ENCODE measurements at places on chromosomes 12 and 14.

GRCh38 chr12:30580344-30580743, 115.3 kb downstream of the IPO8 start:
- DNase-seq, result no peak

DNA sequence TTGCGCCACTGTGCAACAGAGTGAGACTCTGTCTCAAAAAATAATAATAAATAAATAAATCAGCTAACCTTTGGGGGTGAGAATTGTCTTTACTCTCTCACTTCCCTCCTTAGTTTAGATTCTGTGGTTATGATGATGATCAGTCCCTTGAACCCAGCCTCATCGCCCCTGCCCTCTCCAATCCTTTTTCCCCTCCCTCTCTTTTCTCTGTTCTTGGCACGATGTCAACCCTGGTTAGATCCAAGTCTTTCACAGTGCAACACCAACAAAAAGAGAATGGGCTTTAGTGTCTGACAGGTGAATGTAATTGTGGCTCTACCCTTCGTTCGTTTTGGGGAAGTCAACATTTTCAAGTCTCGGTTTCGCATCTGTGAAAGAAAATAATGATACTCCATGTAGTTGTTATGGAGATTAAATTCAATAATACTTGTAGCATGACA, 59.0 kb downstream of the NTN4 start:
- no peak for DNase-seq

- no peak for DNase-seq
Observed at GRCh38 chr14:56844406-56845002, 34.2 kb upstream of the OTX2 start.

GRCh38 chr12:105036937-105037649, 47.2 kb downstream of the ALDH1L2 start:
- DNase-seq, result no peak

DNA sequence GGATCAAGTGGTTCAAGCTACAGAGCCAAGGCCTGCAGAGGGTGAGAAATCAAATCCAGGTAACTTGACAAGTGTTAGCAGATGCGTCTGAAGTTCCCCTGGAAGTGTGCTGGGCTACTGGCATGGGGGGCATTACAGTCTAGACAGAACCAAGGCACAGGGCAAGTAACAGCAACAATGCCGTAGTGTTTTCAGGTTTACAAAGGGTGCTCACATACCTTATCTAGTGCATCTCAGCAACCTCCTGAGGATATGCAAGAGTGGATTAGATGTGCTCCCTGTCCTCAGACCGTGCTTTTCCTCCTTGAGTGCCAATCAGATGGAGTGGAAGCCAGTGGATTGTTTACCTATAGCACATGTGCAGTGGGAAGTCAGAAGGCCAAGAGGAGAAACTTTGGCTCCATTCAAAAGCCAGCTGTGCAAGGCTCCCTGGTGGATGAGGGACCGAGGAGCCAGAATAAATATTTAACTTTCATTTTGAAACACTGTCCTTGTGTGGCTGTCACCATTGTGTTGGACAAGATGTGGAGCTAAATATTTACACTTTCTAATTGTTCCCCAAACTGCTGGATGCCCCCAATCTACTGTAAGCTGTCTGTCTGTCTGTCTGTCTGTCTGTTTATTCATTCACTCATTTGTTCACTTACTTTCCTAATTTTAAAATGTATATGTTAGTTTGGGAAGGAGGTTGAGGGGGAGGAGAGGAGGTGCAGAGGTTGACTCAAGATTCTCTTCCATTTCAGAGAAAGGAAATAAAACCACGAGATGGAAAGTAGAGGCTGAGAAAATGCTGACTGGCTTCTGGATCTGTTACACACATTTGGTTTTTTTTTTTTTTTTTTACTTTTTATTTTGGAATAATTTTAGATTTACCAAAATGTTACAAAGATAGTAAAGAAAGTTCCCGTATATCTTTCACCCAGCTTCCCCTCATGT, 184.0 kb upstream of the PARP11 start:
- DNase-seq, result no peak

DNA sequence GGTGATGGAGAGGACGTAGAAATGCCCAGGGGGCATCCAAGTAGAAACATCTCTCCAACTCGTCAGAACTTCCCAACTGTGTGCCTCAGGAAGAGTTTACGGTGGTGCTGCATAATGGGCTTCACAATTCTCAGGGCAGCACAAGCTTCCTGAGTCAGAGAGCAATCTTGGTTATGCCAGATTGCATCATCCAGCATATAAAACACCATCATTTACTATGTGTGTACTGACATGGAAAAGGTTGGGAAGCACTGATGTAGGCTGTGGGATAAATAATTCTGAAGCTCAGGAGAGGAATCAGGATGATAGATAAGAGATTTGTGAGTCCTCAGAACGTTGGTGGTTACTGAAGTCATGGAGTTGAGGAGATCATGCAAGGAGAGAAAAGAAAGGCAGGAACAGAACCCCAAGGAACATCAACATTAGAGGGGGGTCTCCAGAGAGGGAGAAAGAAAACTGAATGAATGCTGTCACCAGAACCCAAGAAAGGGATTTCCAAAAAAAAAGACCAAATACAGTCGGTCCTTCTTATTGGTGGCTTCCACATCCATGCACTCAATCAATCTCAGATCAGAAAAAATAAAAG, 4.7 kb upstream of the NCKAP5L start:
- no peak for DNase-seq

DNA sequence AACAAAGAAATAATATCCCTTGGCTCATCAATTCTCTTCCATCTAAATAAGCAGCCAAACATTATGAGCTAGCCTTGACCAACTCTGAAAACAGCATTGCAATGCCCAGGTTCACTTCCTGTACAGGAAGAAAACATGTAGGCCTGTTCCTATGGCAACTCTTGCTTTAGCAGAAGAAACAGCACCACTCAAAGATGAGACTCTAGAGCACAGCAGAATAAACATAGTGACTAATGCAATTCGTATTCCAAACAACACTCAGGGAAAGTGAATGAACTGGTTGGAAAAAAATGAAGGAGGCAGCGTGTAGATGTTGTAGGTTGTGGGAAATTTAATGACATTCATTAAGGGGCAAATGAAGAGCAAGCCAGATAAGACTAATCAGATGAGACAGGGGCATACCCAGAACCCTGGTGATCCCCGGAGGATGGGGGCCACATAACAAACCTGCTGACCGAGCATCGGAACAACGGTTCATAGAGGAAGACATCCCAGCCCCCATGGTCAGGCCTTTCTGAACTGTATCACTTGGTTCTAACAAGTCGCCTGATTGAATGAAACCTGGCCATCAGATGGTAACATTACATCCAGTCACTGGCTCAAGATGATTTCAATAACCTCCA, 9.0 kb downstream of the ARHGDIB start:
- DNase-seq, result no peak

- no peak for DNase-seq
Observed at GRCh38 chr12:97168804-97169203, 261.7 kb downstream of the NEDD1 start.

GRCh38 chr14:94424371-94424770, 28.2 kb downstream of the SERPINA11 start:
- no peak for DNase-seq

- DNase-seq, result no peak
Observed at GRCh38 chr12:1863823-1864222, 43.5 kb downstream of the LRTM2 start.

GRCh38 chr14:105021656-105022275, 883 bp upstream of the CDCA4 start:
- DNase-seq, result peak; percentile 62

DNA sequence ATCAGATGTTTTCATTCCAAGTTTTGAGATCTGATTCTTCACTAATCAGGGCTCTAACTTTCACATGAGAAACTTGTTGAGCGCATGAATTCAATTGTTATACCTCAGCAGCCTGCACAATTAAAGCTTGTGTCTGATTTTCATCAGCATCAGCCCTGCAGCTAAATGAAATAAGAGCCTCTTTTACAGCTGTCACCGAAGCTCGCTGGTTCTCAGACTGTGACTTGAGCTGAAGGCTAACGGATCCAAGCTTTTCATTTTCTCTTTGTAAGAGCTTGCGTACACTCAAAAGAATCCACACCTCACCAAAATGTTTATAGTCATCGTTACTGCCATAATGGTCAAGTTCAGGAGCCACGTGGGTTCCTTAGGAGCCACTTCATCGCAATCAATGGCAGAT, 65.5 kb upstream of the BEGAIN start:
- no peak for DNase-seq

GRCh38 chr14:68794130-68794850, 1.4 kb upstream of the ZFP36L1 start:
- DNase-seq, result no peak

DNA sequence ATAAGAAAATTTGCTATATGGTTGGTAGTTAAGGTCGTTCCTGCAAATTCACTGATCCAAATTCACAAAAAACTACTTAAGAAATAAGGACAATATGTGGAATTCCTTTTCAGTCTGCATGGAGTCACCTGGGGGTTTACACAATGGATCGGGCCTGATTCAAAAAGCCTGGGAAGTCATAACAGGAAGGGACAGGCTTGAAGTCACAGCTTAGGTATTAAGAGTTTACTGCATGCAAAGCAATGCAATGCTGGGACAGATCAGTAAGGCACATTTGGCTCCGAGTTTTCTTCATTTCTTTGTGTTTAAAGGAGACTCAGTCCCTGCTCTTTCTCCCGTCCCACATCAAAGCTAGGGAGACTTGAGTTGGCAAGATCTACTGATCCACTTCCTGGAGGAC, 153.3 kb downstream of the NTF3 start:
- DNase-seq, result no peak

DNA sequence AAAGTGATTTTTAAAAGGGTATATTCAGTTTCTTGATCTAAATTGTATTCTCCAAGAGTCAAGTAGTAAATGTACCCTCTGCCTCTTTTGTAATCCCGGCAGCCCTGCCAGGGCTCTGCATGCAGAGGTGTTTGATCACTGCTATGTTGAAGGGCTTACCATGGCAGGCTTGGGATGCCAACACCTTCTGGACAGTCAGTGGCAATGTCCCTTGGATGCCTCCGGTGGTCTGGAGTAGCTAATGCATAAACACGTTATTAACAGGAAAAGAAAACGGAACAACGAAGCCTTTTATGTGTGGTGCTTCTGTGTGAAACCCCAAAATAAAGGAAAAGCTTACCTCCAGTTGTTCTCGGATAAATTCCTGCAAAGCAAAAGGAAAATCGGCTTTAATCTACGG, 19.9 kb downstream of the EIF2B2 start:
- peak; percentile 40 for DNase-seq

Measured in HuH-7 (cell line).